Fibroblast of mammary gland (primary cell): ENCODE measurements at places on chromosomes 5 and 9.

DNA sequence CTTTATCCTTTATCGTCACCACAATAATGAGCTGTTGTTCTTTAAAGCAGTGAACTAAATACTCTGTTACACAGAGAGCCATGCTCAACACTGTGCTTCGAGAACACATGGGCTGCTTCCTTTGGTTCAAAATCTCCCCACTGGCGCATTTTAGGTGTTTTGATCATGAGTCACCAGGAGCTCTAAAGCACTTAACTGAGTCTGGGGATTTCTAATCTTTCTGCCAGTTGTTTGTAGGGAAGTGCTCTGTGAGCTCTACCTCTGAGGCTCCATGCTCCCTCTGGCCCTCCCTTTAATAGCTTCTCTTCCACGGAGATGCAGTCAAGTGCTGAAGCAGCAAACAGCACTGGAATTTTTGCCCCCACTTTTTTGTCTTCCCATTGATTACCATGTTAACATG lies 17.0 kb downstream of the ERAP2 start:
- DNase-seq, result peak; percentile 68

DNA sequence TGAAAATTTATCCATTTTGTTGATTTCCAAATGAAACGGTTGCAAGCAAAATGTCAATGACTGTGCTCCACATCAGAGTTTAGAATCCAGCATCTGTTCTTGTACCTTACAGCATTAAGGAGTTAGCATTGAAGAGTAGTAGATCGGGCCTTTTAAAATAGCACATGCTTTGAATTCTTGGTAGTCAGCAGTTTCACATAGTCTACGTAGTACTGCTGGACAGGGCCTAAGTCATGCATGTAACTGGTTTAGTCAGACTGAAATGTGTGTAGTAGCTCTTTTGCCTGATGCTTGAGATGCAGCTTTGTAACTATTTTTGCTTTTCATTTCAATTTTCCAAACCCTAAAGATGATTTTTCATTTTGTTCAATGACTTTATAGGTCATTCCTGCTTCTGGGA lies 19.8 kb downstream of the LECT2 start:
- DNase-seq, result no peak

GRCh38 chr5:137023371-137023770 lies 475.8 kb downstream of the SPOCK1 start:
- no peak for DNase-seq

- DNase-seq, result no peak
Observed at GRCh38 chr9:138049085-138049778, 171.7 kb downstream of the CACNA1B start.

- DNase-seq, result peak; percentile 25
Observed at GRCh38 chr9:2066312-2067273, 51.4 kb downstream of the SMARCA2 start.

DNA sequence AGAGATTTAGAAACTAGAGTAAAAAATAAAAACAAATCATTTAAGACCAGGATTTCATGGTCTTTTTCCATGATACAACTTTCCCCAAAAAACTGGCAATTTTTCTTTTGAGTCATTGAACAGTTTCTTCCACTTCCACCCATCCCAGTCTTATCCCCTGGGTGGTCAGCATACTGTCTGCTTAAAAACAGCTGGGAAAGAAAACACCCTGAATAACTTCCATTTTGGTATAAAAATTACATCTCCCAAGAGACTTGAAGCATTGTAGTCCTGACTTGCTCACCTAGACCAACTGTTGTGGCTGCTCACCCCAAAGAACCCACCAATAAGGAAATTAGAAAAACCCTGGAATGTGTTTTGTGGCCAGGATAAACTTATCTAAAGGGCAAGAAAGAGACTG lies 731.3 kb downstream of the NR2F1-AS1 start:
- DNase-seq, result no peak

- DNase-seq, result no peak
Observed at GRCh38 chr5:68681929-68682328, 411.9 kb upstream of the SLC30A5 start.

DNA sequence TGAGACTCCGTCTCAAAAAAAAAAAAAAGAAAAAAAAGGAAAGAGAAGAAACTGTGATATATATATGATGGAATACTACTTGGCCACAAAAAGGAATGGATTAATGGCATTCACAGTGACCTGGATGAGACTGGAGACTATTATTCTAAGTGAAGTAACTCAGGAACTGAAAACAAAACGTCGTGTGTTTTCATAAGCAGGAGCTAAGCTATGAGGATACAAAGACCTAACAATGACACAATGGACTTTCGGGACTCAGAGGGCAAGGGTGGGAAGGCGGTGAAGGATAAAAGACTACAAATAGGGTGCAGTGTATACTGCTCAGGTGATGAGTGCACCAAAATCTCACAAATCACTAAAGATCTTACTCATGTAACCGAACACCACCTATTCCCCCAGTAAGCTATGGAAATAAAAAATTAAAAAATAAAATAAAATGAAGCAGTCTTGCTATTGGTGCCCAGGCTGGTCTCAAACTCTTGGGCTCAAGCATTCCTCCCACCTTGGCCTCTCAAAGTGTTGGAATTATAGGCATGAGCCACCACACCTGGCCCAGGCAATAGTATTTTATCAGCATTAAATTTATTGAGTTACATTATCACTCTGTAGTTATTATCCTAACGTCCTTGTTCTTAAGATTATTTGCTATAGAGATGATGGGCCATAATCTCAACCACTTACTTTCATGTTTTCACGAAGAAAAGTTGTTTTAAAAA lies 71.5 kb upstream of the GPBP1 start:
- DNase-seq, result no peak

DNA sequence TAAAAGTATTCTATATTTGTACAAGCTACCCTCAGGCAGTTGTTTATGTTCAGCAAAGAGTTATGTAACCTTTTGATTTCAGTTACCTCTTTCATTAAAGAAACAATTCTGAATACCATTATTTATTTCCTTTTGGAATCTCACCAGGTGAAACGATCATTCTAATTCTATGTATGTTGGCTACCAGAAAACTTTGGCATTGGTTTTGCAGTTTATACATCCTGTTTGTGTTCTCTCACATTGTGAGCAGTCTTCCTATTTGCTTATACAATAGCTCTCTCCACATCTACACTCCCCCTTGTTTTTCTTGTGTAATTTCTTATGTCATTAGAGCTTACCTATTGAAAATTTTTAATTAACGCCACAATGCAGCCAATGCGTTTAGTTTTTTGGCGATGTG lies 276.0 kb upstream of the MPDZ start:
- no peak for DNase-seq

DNA sequence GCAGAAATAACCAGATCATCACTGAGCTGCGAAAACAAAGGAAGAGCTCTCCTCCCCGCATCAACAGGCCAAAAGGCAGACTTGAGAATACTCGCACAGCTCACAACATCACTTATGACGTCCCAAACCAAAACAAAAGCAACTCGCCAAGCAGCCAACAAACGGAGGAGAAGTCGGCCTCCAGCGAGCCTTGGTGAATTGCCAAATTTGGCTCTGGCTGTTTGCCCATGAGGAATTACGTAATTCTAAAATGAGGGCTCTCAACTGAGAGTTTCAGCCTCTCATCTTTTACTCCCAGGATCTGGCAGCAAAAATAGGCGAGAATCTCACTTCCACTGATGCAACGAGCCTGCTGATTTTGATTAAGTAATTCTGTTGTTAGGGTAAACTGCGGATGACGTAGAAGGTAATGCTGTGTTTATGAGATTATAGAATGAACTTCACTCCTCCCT lies 51.7 kb upstream of the SEMA6A start:
- peak; percentile 84 for DNase-seq

GRCh38 chr9:125472562-125472925 lies 210.9 kb downstream of the GAPVD1 start:
- DNase-seq, result no peak

- peak; percentile 68 for DNase-seq
Observed at GRCh38 chr9:116152390-116152789, 1.2 kb upstream of the PAPPA start.

GRCh38 chr5:76745670-76746069 lies 29.7 kb downstream of the F2R start:
- no peak for DNase-seq

DNA sequence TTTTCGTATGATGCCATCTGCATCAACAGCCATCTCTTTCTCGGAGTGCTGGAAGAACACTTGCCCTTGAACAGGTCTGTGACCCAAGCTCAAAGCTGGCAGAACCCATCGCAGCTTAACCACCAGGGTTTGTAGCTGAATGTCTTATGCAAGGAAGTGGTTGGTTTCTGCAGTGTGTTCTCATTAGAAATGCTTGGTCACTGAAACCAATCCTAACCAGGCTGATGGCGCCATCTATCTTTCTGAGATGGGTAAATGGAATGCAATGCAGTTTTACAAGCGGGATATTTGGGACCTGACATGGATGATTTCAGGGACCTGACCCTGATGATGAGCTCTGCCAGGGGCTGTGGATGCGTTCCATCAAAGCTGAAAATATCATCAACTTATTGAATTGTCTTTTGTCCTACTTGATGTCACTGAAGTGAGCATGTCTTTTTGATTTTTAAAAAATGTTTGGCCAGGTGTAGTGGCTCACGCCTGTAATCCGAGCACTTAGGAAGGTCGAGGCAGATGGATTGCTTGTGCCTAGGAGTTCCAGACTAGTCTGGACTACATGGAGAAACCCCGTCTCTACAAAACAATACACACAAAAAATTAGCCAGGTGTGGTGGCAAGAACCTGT lies 28.7 kb downstream of the DMRT3 start:
- peak; percentile 61 for DNase-seq

DNA sequence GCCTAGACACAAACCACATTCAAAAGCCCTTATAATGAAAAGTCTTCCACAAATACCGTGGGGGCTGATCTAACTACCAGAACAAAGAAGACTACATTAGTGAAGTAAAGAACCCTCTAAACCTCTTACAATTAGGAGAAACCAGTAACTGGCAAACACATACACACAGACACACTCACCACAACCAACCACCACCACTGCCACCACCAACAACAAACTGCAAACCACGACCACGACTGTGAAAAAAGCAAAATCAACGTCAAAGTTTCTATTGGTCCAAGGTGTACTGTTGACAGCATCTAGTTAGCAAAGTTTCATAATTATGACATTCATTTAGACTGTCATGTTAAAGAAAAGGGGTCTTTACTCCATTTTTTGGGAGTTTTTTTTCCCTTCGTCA lies 2.7 kb downstream of the CDO1 start:
- DNase-seq, result no peak

DNA sequence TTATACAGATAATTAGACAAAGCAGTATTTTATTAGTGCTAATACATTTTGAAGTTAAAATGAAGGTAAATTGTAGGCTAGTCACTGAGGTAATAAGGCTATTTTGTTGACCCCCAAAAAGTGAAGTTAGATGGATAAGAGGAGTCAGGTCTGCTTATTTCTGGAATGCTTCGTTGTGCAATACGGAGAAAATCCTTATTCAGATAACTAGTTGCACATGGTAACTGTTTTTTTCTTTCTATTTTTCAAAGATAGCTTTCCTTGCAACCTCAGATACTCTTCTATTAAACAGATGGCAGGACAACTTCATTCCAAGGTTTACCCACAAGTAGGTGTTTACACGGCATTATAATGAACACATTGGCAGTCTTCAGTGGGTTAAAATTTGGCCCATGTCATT lies 101.1 kb downstream of the TMEM174 start:
- no peak for DNase-seq

- peak; percentile 100 for DNase-seq
Observed at GRCh38 chr9:70902692-70903131, 218.7 kb downstream of the TRPM3 start.

- DNase-seq, result no peak
Observed at GRCh38 chr9:28059192-28059591, 485.9 kb upstream of the C9orf72 start.

DNA sequence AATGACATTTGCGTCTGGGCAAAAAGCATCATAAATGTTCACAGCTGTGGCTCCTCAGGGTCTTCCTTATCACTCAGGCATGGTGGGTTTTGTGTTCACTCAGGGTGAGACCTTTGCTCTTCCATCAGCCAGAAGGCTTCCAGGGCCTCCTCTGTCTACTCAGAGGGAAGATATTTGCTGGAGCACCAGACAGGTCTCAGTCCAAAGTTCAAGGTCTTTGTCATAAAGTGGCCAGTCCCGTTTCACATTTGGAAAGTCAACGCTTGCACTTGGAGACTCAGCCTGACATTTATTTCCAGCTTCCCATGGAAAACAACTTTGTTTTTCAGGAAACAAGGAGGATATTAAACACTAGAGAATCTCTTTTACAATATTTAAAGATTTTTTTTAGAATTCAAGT lies 12.2 kb upstream of the CARTPT start:
- no peak for DNase-seq

- DNase-seq, result no peak
Observed at GRCh38 chr5:38134810-38135209, 123.5 kb upstream of the EGFLAM start.

DNA sequence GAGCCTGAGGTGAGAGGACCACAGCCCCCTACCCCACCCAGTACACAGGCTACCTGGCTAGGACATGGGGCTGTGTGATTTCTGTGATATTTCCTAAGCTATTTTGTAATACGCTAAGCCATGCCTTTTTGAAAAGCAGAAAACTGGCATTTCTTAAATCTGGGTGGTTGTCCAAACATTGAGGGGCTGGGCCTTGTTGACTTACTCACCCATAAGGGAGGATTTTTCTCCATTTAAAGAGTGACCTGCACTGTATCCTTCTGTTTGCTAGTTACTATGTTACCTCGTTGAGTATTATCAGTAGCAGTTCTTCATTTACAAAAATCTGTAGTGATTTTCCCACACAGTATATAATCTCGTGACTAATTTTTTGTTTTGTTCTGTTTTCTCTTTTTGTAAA lies 117.5 kb upstream of the OTULINL start:
- DNase-seq, result no peak

- no peak for DNase-seq
Observed at GRCh38 chr9:132414731-132415130, 4.7 kb downstream of the CFAP77 start.

- no peak for DNase-seq
Observed at GRCh38 chr9:130124085-130124860, 47.9 kb upstream of the NCS1 start.

DNA sequence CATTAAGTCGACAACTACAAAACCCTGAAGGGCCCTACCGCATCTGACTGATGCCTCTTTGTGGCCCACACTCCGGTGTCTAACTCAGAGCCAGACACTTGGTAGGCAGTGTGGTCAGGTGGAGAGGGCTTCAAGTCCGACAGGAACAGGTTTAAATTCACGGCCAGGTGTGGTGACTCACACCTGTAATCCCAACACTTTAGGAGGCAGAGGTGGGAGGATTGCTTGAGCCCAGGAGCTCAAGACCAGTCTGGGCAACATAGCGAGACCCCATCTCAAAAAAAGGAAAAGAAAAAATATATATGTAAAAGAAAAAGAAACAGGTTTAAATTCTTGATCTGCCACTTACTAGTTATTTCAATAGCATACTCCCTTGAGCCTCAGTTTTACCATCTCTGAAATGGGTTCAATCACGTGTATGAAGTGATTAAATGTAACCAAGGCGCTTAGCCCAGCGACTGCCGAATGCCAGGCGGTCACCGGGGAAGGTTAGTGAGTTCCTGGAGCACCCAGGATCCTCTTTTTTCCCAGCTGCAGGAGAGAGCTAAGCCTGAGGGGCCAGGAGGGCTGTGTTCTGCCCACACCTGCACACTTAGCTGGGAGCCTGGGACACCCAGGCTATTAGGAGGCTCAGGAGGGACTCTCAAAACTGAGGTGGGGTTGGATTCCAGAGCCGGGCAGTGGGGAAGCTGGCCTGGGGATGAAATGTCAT lies 943 bp downstream of the CLTB start:
- DNase-seq, result no peak

- no peak for DNase-seq
Observed at GRCh38 chr5:75381456-75381855, 44.4 kb downstream of the HMGCR start.
